IPS DF 6.9 (cell line): ENCODE measurements at places on chromosomes 2 and 18.

DNA sequence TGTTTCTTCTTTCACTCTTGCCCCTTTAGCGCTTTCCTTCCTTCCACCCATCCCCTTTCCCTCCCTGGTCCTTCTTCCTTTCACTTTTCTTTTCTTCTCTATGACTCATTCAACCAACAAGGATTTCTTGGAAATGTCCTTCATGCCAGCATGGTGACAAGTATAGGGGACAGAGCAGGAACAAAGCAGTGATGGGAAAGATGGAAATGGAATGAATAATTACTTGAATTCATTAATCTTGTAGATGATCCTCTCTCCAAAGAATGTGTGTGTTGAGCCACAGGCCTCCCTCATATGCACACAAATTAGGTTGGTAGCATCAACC is 1.5 kb downstream of the VAMP5 start:
- DNase-seq: no peak

- DNase-seq: no peak
These were observed 8.4 kb upstream of the SP9 start for GRCh38 chr2:174326161-174327020.

DNA sequence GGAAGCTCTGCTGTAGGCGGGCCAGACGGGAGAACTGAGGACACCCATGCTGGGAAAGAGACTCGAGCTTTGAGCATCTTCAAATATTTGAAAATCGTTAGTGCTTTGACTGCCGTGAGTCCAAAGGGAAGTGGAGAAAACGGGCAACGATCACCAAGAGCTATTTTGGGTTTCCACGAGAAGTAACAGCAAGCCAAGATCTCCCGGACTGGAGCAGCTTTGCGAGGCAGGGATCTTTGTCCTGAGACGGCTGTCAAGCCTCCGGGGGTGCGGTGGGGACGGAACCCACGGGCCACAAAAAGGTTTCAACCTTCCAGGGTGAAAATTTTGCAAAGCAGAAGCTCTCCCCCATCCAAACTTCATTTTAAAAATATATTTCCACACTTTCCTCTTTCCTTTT is 195.8 kb downstream of the NDUFA10 start:
- no peak for DNase-seq

- no peak for DNase-seq
These were observed 44.5 kb downstream of the PKP4 start for GRCh38 chr2:158501301-158501700.

- no peak for DNase-seq
These were observed 251.5 kb upstream of the CWC22 start for GRCh38 chr2:180258579-180258978.

DNA sequence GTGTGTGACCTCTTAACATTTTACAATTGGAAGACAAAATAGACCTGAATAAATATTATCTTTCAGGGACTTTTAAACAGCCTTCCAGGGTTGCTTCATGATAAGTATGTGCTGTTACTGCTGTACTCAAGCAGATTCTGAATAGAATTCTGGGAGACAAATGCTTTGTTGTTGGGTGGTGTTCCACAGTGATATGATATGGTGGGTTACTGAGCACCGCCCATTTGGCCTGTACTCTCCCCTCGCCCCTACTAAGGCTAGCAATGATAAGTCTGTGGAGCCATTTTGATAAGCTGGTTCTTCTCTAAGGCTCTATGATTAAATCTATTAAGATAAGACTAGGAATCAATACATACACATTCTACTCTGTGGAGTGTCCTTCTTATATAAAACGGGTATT is 89.8 kb upstream of the ITGA4 start:
- DNase-seq: no peak

DNA sequence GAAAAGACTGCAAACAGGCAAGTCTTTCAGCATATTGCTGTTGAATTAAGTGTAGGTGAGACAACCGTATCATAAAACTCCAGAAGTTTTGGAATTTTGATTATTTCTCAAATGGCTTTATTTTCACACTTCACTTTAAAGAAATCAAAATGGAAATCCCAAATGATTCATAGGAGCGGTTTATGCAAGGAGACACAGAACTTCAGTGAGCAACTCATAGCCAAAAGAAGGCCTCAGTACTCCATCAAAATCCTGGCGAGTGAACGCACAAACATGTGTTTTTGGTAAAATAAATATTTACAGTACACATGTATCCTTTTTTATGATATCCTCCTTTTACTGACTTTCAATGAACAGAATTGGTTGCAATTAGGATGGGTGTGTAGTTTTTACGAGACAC is 140.4 kb upstream of the APCDD1 start:
- no peak for DNase-seq

GRCh38 chr2:55302241-55302640 is 33.2 kb upstream of the MTIF2 start:
- DNase-seq: no peak

GRCh38 chr2:195535911-195536522 is 121.0 kb upstream of the SLC39A10 start:
- DNase-seq: no peak

GRCh38 chr18:497688-498087 is 2.8 kb downstream of the COLEC12 start:
- DNase-seq: no peak

DNA sequence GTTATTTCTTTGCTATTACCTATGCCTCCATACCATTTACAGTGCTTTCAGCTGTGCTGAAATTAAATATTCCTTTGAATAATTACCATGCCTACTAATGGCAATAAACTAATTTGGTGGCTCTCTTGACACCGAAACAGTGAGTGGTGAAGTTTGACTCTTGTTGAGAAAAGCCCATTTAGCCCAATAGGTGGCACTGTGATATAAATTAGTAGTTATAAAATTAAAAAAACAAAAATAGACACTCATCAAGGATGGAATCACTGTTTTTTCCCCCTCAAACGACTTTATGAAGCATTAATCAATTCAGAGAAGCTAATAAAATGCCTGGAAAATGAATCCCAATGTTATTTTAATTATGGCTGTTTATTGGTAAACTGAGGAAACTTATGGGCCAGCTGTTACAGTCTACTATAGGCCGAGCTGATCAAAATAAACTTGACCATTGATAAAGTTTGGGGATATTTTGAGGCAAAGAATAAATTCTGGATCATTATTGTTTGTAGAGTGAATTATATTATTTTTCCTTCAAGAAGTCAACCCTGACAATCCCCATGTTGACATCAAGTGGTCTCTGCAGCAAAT is 339.6 kb downstream of the TRIB2 start:
- DNase-seq: no peak

- no peak for DNase-seq
These were observed 116.6 kb downstream of the ACTR3 start for GRCh38 chr2:114006460-114006859.

- DNase-seq: no peak
These were observed 37.4 kb downstream of the MEIS1 start for GRCh38 chr2:66472225-66472843.

- no peak for DNase-seq
These were observed 816 bp downstream of the GALNT14 start for GRCh38 chr2:31137211-31138036.

- no peak for DNase-seq
These were observed 348.7 kb upstream of the CDH20 start for GRCh38 chr18:60984510-60984909.

GRCh38 chr2:159130302-159130701 is 156.2 kb downstream of the WDSUB1 start:
- no peak for DNase-seq

DNA sequence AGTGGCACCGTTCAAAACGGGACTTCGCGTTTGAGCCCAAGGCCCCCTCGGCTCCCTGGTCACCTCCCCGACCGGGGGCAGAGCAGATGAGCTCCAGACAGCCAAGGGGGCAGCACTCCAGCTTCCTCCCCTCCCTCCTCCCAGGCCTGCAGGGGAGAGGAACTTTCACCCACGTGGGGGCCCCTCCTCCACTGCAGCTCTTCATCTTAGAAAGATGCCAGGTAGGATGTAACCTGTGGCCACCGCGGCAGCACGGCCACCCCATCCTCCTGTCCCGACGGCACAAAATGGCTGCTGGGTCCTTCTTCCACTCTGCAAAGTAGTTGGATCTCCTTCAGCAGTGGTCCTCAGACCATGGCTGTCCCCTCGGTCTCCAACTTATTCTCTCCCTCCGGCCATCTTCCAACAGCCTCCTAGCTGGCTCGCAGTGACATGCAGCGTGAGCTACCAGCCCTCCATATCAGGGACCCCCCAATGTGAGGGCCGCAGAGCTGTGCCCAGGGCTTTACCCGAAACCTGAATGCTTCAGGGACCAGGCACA is 94.5 kb upstream of the ID2 start:
- no peak for DNase-seq

GRCh38 chr2:240922982-240923537 is 16.9 kb downstream of the CROCC2 start:
- no peak for DNase-seq

DNA sequence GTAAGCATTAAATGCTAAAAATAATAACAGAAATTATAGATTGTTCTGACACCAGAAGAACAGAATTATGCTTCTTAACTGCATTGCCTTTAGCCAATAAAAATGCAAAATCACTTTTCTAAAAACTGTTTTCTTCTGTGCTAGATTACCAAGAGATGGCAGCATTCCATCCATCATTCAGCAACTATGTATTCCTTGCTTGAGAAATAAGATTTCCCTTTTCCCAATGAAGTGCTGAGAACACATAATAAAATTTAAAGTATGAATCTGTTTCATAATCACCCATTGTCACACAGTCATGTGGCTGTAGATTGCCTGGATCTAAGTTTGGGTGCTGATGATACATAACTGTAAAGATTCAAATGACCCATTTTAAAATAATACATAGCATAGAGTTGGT is 504.2 kb downstream of the TDRD15 start:
- no peak for DNase-seq

DNA sequence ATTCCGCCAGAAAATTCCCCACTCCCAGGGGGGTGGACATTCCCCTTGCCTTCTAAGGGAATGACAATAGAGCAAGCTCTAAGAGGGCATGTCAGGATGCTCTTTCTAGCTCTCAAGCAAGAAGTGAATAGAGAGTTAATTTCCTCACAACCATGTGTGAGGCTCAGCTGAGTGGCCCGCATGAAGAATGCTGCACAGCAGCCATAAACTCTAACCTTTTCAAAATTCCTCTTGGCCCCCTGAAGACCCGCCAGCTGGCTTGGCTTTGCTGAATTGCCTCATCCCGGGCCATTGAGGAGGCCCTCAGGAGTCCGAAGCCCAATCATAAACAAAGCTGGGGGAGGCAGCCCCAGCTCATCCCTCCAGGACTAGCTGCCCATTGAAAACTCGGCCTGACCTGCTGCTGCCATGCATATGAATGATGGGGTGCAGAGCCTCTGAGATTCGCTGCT is 38.2 kb downstream of the NRP2 start:
- DNase-seq: no peak

- DNase-seq: no peak
These were observed 672.9 kb upstream of the ACVR2A start for GRCh38 chr2:147171941-147172340.

DNA sequence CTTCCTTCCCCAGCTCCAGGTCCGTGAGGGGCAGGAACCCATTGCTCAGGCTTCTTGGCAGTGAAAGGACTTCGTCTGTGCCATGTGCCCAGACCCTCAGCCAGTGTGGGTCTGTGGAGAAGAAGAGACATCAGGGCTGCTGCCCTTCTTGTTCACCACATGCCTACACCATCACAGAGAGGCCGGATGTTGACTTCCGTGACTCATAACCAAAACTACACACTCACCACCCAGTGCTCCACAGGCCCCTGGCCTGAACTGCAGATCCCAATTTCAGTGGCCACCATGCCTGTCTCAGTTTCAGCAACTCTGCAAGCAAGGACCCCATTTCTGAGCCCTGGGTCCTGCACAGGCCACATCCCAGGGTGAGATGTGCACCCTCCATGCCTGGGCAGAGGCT is 332.6 kb upstream of the SALL3 start:
- DNase-seq: no peak

DNA sequence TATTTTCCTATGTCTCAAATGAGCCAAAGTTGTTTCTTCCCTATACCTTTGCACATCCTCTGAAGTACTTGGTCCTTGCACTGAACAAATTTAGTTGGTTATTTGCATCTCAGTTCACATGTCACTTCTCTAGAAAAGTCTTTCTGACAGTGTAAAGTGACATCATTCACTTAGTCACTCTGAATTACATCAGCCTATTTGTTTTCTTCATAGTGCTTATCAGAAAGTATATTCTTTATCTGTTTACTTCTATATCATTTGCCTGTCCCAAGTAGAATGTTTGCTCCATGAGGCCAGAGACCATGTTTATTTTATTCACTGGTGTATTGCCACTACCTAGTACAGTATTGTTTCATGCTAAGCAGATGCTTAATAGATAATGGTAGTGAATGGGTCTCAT is 173.7 kb downstream of the HNMT start:
- DNase-seq: no peak

GRCh38 chr18:28365411-28365831 is 188.5 kb upstream of the CDH2 start:
- no peak for DNase-seq

GRCh38 chr2:6325616-6326015 is 540.1 kb downstream of the CMPK2 start:
- no peak for DNase-seq

- DNase-seq: no peak
These were observed 264.0 kb upstream of the CHST9 start for GRCh38 chr18:27449104-27449503.

- DNase-seq: no peak
These were observed 11.8 kb downstream of the GCFC2 start for GRCh38 chr2:75698918-75699317.

GRCh38 chr2:200810252-200810997 is 1.3 kb upstream of the BZW1 start:
- no peak for DNase-seq

DNA sequence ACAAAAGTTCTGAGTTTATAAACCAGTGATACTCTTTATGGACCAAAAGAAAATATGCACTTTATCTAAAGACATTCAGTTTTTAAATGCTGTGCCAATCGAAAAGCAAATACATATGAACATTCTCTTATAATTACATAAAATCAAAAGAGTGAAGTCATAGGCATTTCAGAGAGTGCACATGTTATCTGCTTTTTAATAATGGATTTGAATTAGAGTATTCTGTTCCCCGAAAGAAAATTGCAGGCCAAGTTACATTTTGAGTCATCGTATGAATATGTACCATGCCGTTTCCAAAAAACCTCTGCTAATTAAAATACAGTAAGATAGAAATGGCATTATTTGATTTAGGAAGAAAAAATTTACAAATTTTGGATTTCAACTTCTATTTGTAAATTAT is 565.7 kb downstream of the ZEB2 start:
- DNase-seq: no peak

DNA sequence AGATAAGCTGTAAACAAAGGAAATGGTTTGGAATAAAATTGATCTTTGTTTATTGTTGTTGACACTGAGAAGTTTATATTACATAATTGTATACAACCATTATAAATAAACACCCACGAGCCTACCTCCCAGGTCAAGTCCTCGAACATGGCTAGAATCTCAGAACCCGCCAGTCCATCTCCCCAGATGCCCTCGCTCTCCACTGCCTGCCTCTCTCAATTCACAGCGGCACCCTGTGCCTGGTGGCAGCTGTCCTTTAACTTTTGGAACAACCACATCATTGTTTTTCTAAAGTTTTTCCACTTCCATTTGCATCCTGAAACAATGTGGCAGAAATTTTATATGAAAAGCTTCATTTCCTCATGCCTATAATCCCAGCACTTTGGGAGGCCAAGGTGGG is 52.2 kb upstream of the OTOS start:
- DNase-seq: no peak
